ENCODE measurements at places on chromosomes 7 and 10.

- DNase-seq = no peak
Measured at GRCh38 chr7:149885191-149886017, 11.6 kb downstream of the ATP6V0E2 start.

- DNase-seq = no peak
Measured at GRCh38 chr7:132098327-132098726, 477.9 kb downstream of the PLXNA4 start.

GRCh38 chr10:72645263-72645858, 19.5 kb upstream of the MICU1 start:
- no peak for DNase-seq

DNA sequence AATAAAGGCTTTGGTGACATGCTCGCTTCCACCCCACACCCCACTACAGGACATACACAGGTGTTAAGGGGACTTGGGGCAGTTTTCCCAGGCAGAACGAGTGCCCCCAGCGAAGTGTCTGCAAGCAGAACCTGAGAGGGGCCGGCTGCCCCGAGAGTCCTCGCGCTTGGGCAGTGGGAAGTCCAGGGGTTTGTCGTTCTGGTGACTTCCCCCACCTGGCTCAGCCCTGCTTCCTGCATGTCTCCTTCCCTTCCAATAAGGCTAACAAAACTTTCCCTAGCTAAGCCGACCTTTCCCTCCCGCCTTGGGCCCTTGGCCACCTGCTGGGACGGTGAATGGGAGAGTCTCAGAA, 916 bp downstream of the VWA2 start:
- DNase-seq = no peak

DNA sequence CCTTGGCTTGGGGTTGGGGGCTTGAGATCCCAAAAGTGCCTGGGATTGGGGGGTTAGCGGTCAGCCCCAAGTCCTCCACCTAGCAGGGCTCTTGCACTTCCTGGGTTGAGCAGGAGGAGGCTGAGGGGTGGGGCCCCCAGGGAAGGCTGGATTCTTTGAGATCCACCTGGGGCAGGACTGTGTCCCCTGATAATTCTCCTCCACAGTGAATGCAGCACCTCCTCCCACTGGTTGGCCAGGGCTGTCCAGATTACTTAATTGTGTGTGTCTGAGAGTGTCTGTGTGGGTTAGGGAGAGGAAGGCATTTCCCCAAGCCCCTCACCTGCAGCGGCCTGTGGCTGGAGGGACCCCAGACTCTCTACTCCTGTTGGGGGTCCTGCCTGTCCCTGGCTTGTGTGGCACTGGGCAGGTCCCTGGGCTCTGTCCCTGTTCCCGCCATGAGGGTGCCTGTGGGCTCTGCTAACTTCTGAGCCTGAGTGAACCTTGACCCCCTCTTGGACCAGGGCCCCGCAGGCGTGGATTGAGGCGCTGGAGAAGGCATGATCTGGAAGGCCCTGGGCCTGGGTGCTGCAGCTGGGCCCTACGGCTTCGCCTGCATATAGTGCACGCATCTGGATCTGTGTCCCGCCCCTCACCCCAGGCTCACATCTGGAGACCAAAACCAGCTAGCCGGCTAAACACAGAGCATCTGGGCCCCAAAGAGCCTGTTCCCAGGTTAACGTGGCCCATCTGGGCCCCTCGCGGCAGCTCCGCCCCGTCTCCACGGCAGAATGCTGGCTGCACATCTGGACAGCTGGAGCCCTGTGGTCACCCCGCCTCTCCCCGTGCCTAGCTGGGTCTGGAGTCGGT, 10.4 kb downstream of the TMEM270 start:
- no peak for DNase-seq

- DNase-seq = no peak
Measured at GRCh38 chr10:124654686-124655085, 89.5 kb downstream of the FAM53B start.

GRCh38 chr10:26031300-26031699, 97.3 kb downstream of the MYO3A start:
- no peak for DNase-seq

- no peak for DNase-seq
Measured at GRCh38 chr10:71076473-71077142, 135.8 kb upstream of the UNC5B start.

GRCh38 chr10:132550366-132551092, 12.9 kb downstream of the INPP5A start:
- DNase-seq = no peak

- no peak for DNase-seq
Measured at GRCh38 chr10:109593682-109594081, 329.6 kb downstream of the XPNPEP1 start.

DNA sequence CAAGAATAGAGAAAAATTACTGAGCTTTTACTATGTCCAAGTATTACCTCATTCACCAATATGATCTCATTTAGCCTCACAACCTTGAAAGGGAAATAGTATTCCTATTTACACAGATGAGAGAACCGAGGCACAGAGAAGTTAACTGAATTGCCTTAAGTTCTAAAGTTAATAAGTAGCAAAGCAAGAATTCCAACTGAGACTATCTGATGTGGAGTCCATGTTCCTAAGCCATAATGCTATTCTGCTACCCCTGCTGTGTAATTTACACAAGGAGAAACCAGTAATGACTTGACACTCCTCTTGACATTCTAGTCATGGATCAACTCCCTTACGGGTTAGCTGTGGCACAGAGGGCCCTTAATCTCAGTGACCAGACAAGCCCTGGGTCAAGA, 60.7 kb downstream of the ABCB4 start:
- DNase-seq = peak; percentile 12

GRCh38 chr10:132461103-132461682, 64.2 kb downstream of the PWWP2B start:
- no peak for DNase-seq

DNA sequence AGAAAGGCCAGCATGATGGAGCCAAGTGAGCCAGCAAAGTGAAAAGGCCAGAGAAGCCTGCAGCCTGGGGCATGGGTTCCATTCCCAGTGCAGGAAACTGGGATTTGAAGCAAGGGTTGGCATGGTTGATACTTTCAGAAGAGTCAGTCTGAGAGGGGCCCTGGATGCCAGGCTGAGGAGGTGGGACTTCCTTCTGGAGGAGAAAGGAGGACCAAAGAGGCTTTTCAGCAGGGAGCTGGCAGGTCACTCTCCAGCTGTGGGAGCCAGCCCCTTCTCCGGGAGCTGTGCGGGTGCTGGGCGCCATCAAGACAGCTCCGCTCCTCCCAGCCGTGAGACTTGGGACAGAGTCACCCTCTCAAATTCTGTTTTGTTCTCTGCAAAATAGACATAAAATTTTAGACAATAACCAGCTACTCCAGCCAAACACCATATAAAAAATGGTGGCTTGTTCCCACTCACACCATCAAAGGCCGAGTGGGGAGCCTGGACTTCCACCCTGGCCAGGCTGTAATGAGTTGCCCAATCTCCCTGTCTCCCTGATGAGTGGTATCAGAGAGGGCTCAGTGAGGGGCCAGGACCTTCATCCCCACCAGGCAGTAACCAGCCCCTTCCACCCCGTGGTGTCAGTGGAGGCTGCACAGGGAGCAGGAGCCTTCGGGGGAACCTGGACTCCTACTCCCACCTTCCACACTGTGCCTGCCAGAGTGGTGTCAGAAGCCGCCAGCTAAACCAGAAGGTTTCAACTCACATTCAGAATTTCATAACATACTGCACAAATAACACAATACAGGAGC, 133.6 kb upstream of the RET start:
- DNase-seq = no peak
